NCI-H774 (cell line): ENCODE measurements at places on chromosomes 7 and 10.

DNA sequence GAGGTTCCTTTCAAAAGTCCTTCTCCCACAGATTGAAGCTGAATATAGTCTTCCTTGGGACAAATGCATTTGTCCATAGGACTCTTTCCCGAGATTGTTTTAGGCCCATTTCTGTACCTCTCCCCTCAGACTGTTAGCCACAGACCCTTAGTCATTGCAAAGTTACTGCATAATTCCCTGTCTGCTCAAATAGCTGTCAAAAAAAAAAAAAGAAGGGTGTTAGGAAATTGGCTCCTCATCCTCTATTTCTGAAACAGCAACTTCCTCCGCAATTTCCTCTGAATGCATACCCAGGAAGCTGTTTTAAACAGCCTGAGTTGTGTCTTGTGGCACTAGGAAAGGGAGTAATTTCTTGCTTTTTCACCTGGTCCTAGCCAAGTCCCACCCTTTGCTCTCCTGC is 5.4 kb downstream of the LRRC4 start:
- DNase-seq, result no peak

DNA sequence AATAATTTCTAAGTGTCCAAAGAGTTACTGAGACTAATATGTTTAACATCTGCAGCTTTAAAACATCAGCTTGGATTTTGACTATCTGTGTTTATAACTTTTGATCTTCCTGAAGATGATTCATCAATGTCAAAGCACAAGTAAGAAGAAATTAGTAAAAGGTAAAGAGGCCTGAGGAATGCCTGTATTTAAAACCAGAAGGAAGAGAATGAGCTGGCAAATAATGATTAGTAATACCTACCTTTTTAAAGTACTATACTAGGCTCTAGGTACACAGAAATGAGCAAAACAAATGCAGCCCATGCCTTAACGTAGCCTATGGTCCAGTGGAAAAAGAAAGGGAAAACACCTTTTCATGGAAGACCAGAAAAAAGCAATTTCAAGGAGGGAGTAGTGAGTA is 158.0 kb downstream of the KCND2 start:
- no peak for DNase-seq

DNA sequence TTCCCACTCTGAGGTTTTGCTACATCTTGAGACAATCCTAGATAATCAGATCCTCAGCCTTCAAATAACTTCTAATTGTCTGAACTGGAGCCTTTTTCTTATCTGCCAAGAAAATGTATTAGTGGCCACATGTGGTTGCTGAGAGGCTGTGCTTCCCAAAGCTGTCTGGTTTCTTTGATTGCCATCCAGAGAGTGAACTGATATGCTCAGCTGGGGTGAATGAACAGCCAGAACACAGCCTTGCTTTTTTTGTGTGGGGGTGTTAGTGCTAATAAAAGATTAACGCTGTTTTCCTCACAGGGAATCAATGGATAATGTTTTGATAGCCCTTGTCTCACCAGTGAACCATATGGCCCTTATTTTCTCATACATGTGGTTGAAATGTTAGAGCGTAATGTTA is 66.9 kb downstream of the BBS9 start:
- DNase-seq, result no peak

- DNase-seq, result no peak
These were observed 95.0 kb upstream of the KIAA1217 start for GRCh38 chr10:24113901-24114300.

DNA sequence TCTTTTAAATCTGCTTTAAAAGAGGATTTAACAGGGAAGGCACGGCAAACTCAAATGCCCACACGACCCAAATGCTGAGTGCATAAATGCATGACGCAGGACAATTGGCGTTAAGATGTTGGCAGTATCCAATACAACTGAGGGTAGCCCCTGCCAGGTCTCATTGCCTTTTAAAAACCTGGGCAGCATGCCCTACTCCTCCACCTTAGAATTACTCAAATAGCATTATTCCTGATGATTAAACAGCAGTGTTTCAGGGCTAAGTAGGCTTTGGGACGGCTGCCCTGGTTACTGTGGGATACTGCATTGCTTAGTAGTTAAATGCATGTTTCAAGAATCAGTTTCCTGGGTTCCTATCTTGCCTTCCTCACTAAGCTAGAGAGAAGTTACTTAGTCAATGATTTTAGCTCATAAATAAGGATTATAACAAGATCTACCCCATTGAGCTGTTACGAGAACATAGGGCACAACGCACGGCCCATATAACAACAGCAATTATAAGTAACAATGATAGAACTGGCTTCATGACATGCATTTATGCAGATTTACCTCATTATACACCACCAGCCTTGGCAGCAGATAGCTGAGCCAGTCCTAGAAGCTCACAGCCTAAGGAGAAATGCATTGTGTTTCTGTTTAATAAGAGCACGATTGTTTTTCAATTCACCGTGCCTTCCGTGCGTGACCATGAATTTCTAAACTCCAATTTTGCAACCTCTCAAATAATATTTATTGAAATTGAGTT is 7.9 kb downstream of the TUBAL3 start:
- DNase-seq, result no peak

- no peak for DNase-seq
These were observed 23.8 kb downstream of the DLD start for GRCh38 chr7:107914831-107915230.

DNA sequence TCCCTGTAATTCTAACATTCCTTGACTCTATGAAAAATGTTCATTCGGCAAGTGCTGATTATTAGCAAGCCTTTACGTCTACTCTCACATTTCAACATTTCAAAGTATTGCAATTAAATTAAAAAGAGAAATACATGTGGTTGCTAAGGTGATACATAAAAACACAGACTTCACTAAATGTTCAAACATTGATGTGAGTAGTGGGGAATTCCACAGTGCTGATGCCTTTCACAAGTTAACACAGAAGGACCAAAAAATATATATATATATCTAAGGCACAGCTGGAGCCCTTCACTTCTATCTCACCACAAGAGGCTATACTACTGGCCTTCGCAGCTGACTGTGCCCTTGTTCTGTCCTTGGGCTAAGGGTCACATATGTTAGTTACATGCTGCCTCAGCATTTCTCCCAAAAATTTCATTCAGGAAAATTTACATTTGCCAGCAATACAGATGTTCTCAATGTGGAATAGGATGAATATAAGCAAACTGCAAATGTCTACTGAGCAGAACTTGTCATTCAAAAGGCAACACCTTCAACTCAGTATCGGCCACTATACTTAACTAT is 13.9 kb downstream of the CTTNBP2 start:
- DNase-seq, result no peak

GRCh38 chr7:146728141-146728540 is 611.5 kb downstream of the CNTNAP2 start:
- no peak for DNase-seq

DNA sequence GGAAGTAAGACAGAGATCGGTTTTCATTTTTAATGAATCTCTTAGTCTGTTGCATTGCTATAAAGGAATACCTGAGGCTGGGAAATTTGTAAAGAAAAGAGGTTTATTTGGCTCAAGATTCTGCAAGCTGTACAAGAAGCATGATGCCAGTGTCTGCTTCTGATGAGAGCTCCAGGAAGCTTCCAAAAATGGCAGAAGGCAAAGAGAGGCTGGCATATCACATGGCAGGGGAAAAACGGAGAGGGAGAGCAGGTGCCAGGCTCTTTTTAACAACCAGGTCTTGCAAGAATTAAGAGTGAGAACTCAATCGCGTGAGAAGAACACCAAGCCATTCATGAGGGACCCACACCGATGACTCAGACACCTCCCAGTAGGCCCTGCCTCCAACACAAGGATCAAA is 125.0 kb upstream of the THSD7A start:
- DNase-seq, result no peak

DNA sequence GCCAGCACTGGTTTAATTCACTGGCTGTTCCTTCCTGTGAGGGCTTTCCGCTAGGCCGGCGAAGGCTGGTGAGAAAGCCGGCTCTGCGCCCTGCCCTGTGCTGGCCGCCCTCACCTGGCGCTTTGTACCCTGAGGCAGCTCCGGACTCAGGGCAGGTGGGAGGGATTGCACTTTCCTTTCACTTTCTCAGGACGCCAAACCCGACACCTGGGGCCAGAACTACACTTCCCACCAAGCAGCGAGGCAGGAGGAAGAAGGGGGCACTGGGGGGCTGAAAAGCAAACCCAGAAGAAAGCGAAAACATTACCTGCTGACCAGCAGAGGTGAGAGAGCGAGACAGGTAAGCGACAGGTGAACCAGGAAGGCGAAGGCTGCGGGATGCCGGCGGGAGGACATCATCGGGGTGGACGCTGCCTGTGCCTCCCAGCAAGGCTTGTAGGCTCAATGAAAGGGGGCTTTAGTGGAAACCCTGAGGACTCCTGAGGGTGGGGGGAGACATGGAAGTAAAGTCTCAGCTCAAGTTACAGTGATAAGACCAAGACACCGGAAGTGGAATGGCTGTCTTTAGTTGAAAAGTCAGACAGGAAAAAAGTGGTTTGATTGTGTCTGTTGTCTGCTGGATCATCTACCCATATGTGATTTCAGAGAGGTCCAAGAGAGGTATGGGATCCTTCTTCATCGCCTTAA is at the start of gene RAB19:
TSS of gene RAB19 (plus strand) at position 181 of the 687 bp plus-strand sequence. CDS start 3,589 bp downstream, outside the sequence.
- DNase-seq, result peak; percentile 60

- DNase-seq, result no peak
These were observed 31.8 kb upstream of the ELFN1 start for GRCh38 chr7:1638215-1638661.

- no peak for DNase-seq
These were observed 454.0 kb upstream of the SORCS1 start for GRCh38 chr10:107618504-107618994.

DNA sequence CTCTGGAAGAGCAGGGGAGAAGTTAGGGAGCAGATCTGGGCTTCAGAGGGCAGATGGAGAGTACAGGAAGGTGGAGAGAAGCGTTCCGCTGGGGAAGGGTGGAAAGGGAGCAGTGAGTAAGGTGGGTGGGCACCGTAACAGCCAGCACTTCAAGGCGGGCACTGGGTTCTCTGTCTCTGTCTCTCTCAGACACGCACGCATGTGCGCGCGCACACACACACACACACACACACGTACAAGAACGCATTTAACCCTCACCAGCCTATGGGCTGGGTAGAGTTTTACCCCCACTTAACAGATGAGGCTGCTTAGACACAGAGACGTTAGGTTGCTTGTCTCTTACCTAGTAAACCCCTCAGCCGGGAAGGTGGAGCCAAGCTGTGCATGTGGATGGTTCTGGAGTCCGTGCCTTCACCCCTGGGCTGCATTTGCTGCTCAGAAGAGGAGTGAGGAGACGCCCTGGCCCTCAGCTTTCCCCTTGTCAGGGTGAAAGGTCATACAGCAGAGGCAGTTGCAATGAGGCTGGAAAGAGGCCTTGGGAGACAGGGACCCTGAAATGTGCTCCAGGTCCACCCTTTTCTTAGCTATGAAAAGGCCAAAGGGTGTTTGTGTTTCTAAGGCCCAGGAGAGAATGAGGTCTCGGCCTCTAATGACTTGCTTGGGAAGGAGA is 16.0 kb downstream of the ADCYAP1R1 start:
- no peak for DNase-seq

- no peak for DNase-seq
These were observed 53.7 kb upstream of the DPYSL4 start for GRCh38 chr10:132133005-132133404.

DNA sequence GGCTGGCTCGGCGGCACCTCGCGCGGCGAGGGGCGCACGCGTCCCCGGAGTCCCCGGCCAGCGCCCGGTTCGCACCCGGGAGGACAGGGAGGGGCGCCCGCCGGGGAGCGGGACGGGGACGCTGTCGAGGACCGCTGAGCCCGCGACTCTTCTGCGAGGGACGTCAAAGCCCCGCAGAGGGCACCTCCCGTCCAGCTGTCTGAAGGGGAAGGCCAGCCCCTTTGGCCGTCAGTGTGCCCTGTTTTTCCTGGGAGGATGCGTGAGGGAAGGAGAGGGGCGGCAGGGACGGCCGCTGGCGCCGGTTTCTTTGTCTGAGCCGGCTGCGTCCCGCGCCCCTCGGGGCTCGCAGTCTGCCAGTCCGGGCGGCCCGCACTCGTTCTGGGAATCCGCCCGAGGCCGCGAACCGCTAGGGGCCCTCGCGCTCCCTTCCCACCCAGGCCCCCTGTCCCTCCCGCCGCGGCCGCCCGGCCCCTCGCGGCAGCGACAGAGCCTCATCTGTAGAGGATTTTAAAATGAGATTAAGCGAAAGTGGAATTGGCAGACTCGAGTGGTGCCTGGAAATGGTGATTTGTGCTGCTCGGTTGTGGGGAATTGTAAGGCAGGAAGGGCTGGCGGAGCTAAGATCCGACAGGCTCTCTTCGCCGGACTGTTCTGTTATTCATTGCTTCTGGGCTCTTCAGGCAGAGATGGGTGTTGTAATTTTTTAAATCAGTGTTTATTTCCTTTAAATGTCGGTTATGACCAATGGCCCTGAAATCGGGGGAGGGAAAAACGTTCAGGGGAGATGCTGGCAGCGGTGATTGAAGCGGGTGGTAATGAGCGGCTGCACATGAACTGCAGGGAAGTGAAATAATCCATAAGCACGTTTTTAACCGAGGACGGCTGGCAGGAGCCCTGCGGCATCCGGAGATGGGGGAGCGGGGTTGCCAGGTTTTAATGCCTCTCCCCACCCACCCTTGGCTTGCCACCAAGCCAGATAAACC is 618 bp upstream of the RELN start:
- DNase-seq, result peak; percentile 29

- DNase-seq, result no peak
These were observed 119.0 kb downstream of the PTPN20 start for GRCh38 chr10:47030191-47030703.

- no peak for DNase-seq
These were observed 95.7 kb downstream of the TCERG1L start for GRCh38 chr10:131215776-131216175.

GRCh38 chr10:46094931-46095750 is 49.1 kb upstream of the MSMB start:
- DNase-seq, result no peak

DNA sequence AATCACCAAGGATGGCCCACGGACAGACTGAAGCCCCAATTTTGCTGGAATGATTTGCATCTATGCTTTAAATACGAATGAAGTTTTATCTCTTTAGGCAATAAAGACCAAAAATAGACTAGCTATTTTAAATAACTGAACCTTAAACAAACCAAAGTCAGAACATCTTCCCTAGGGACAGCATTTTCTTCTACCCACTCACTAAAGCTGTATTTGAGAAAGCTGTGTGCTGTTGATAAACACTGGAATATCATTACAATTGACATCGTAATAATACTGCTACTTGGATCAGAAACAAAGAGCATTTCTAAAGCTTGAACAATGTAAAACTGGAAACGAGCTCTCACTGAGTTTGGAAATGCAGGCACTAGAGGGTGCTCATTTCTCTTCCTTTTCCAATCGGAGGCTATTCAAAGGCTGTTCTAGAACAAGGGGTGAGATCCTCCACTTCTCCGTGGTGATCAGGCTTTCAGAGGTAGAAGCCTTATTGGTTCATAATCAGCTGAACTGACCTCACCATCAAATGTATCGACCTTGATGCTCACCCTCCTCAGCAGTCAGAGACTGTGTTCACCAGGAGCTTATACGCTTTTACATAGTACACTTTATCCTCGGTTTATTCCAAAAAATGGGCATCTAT is 225.3 kb upstream of the PRSS1 start:
- DNase-seq, result no peak

- DNase-seq, result no peak
These were observed 104.9 kb downstream of the PPP1R17 start for GRCh38 chr7:31791881-31792280.
